ENCODE measurements at places on chromosomes 3 and 15.

DNA sequence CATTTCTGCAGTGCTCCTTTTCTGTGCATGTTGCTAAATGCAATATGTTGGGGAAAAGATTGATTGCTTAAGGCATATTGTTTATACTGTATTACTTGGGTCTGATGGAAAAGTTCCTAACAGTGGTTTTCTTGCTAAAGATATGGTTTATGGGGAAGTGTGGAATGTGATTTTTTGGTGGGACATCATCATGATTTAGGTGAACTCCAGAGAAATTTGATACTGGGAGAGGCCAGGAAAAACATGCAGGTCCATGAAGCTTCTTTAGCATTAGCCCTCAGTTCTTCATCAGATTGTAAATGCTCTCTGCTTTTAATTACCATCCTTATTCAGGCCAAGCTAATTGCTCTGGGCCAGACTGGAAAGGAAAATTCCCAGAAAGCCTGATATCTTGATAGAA is 147.5 kb downstream of the LRTM1 start:
- DNase-seq, result no peak

DNA sequence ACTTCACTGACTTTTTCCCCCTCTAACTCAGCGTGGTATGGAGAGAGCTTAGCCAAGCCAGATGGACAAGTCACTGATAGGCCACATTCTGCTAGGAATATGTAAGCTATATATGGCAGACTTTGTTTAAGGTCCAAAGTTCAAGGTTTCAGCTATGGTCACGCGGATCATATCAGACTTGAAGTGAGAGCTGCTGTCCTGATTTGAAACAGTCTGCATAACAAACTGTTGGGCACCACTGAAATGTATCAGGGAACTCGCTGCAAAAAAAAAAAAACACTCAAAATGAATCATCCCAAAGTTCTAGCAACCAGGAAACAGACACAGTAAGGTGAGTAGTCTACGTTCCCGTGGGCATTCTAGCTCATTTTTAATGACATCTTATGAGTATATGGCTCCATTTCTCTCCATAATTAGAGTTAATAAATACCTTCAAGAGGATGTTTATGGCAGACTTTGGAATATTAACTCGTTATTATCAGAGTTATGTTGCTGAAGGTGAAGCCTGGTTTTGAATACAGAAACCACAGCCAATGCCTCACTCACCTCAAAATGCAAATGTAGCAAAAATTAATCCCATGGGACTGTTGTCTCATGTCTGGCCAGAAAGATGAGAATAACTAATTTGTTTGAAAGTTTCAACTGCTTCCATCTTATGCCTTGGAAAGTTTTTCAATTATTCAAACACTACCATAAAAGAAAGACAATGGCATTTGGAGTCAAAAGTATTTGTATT is 12.3 kb downstream of the DPH3 start:
- no peak for DNase-seq

DNA sequence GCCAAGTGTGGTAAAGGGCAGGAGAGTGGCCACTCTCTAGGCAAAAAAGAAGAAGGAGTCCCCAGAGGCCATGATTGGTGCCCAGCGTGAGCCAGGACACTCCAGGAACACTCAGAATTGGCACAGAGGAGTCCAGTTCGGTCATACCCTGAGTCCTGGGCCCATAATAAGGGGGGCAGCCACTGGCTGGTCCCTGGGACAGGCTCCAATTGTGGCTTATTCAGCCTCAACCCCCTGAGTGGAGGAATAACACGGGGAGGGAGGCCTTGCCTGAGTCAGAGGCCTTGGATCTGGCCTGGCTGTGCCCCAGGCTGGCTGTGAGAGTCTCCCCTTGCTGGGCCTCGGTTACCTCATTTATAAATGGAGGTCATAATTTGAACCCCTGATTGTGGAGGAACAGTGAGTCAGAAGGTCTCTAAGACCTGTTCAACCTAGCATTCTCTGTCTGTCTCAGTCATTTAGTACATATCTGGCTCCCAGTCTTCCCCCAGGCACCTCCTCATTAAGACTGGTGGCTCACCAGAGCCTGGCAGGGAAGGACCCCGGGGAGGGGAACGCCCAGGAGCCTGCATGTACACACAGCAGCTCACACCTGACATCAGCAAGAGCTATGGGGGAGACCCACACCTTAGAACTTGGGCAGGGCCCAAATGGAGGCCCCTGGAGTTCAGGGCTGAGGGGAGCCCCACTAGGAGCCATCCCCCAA is 95.9 kb upstream of the ATP2B2 start:
- no peak for DNase-seq

DNA sequence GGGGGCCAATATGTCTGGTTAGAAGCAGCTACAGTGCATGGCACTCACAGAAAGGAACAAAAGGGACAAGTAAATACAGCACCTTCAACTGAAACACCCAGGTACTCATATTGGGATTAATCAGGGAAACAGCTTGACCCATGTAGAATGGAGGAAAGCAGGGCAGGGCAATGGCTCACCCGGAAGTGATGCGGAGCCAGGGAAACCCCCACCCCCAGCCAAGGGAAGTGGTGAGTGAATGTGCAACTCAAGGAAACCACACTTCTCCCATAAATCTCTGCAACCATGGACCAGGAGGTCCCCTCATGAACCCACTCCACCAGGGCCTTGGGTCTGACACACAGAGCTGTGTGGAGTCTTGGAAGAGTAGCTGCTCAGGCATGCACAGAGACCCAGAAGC is 117.1 kb downstream of the MTHFS start:
- no peak for DNase-seq

DNA sequence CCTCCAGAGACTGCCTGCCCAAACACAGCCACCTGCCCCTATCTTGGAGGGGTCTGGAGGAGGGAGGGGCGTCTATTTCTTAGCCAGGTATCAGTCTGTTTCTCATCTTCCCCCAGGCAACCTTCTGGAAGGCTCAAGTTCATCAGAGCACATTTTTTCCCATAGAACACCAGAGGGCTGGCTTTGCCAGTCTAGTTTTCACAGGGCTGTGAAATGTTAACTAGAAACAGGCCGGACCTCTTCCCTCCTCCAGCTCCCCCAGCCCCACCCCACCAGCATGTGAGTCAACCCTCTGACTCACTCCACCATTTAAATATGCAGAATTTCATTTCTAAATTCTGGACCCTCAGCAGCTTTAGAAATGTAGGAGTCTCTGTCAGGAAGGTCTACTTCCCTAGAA is 66.9 kb downstream of the SLCO2A1 start:
- no peak for DNase-seq
